ENCODE measurements at places on chromosomes 6 and 20. TPM values are rescaled to one million over a fixed set of nuclear protein-coding genes. Genes with fewer than 3 reads are reported as not detected.

GRCh38 chr6:1473598-1473997 lies 84.2 kb downstream of the FOXF2 start:
- H3K4me3 ChIP-seq = no peak overlapping the region
- DNase-seq = no peak
- H3K27me3 ChIP-seq = no peaks in the 10 kb centered on the region
- no peaks in the 10 kb centered on the region for H3K36me3 ChIP-seq
- no peak overlapping the region for H3K27ac ChIP-seq

DNA sequence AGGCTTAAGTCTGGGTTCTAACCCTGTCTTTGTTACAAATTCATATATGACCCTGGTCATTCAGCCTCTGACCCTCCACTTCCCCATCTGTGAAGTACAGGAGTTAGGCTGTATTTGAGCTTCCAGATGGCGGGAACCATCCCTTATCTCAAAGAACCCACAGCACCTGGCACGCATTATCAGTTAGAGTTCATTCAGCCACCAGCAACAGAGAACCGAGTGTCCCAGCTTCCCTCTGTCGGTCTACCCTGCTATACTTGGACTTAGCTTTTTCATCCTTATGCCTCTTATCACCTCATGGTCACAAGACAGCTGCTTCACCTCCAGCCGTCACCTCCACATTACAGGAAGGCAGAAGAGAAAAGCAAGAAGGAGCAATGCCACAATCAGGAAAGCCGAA lies 147.8 kb downstream of the EYA2 start:
- DNase-seq = no peak
- H3K27me3 ChIP-seq = peaks cover 2% of the 10 kb centered on the region
- no peaks in the 10 kb centered on the region for H3K4me1 ChIP-seq
- H3K27ac ChIP-seq = no peak overlapping the region

DNA sequence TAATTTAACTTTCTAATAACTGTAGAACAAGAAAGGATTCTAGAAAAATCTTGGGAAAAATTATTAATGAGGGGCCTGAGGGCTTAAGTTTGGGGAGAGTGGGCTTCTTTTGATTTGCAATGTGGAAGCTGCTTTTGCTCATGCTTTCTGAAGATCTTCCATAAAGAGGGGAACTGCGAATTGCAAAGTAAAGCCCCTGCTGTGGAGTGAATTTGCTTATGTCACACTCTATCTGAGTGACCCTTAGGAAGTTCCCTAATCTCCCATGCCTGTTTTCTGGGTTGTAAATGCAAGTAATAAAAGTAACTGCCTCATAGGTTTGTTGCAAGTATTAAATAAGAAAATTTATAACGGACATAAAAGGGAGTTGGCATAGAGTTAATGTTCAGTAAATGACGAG lies 301.2 kb downstream of the PLCB1 start:
- no peaks in the 10 kb centered on the region for H3K36me3 ChIP-seq
- H3K4me1 ChIP-seq = no peaks in the 10 kb centered on the region
- no peak overlapping the region for H3K4me3 ChIP-seq
- DNase-seq = no peak
- H3K27ac ChIP-seq = no peak overlapping the region
- no peaks in the 10 kb centered on the region for H3K27me3 ChIP-seq

DNA sequence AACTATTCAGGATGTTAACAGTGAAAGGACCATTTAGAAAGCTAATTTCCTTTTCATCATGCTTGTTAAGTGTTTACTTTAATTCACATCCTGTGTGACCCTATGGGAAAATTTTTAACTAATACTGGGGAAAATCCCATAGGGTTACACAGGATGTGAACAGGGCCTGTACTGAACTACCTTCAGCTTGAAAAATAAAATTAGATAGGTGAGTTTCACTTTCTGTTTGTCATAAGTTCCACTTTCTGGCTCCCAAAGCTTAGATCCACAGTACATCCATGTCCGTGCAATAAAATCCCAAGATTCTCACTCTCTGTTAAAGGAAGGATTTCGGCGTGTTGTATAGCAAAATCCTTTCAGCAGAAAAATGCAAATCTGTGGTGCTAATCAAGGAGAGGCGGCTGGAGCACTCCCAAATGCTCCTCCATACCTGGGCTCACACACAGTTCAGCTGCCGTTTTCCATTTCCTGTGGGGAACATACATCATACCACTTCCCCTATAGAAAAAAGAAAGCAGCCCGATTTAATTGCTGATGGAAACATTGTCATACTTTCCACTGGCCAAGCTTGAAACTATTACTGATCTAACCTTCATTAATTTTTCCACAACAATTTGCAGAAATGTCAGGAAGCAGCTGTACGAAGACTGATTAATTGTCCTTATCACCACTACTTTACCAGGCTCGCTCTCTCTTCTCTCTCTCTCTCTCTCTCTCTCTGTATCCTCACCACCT lies 125.2 kb downstream of the HIVEP2 start:
- H3K27ac ChIP-seq = no peak overlapping the region
- H3K36me3 ChIP-seq = no peaks in the 10 kb centered on the region
- H3K4me1 ChIP-seq = peaks cover 30% of the 10 kb centered on the region
- DNase-seq = no peak
- H3K4me3 ChIP-seq = no peak overlapping the region

The FABP7 gene
- total RNA-seq = not detected

- no peaks in the 10 kb centered on the region for H3K27me3 ChIP-seq
- H3K27ac ChIP-seq = no peak overlapping the region
- H3K4me3 ChIP-seq = no peak overlapping the region
- H3K4me1 ChIP-seq = peaks cover 75% of the 10 kb centered on the region
- no peak for DNase-seq
- H3K36me3 ChIP-seq = peaks cover 18% of the 10 kb centered on the region
Measured at GRCh38 chr20:25544311-25544710, 41.0 kb downstream of the NINL start.

The FAM217B gene
- total RNA-seq = 14.3 TPM

The ZNF335 gene
- total RNA-seq = 6.0 TPM

DNA sequence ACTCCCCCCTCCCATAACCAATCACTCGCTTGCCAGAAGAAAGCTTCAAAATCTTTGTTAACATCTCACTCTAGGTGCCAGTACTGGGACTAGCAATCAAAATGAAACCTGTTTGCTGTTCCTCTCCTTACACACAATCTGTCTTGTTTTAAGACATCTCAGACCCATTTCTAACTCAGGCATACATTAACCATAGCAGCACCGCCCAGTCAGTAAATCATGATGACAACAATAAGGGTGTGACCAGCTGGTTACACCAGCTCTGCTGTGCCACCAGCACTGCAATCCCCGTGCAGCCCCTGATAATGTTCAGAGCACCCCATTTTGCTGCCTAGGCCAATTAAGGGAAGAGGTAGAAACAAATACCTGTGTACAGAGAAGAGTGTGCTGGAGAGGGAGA lies 185.2 kb upstream of the TAB2 start:
- DNase-seq = no peak
- no peak overlapping the region for H3K27ac ChIP-seq
- no peaks in the 10 kb centered on the region for H3K36me3 ChIP-seq
- peaks cover 2% of the 10 kb centered on the region for H3K27me3 ChIP-seq
- H3K4me3 ChIP-seq = no peak overlapping the region
- H3K4me1 ChIP-seq = no peaks in the 10 kb centered on the region

The TRERF1 gene
- not detected for total RNA-seq

The TULP4 gene
- total RNA-seq = 143 TPM

Measured in HepG2 (cell line).